NCI-H1092 (cell line): ENCODE measurements at places on chromosomes 3 and 15.

- no peak for DNase-seq
Observed at GRCh38 chr3:183695569-183696364, 1.8 kb upstream of the YEATS2 start.

- DNase-seq, result no peak
Observed at GRCh38 chr15:66097151-66098021, 156.2 kb downstream of the MEGF11 start.

DNA sequence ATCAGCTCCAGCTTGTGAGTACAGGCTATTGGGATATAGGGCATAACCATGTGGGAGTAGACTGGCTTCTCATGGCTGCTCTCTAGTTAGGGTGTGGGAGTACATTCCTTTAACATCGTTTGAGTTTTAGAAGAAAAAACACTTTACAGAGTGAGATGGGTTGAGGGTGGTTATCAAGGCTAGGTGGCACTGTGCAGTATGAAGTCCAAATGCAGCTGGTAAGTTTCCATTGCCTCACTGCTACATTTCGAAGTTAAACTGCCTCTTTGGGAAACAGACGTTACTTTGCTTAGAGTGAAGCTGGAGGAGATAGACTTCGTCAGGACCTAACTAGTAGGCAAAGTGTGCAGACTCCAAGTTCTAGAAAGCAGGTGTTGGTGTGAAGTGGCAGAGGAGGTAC lies 192.4 kb downstream of the SQOR start:
- DNase-seq, result no peak

DNA sequence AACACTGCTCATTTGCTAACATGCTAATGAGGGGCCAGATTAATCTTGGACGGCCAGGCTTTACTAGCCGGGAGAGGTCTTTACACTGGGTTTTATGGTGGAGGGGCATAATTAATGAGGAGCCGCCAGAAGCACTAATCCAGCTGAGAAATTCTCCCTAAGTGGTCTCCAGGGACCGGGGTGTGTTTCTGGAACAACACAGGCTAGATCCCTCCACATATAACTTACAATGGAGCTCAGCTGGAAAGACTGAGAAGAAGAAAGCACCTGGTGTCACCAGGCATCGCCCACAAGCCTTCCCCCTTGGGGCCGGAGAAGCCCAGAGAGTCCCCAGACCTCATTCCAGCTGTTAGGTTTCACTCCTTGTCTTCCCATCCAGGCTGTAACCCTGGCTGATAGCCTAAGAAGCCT lies 127.5 kb downstream of the MEGF11 start:
- DNase-seq, result peak; percentile 38

- DNase-seq, result no peak
Observed at GRCh38 chr3:155462672-155463071, 169.2 kb upstream of the STRIT1 start.

DNA sequence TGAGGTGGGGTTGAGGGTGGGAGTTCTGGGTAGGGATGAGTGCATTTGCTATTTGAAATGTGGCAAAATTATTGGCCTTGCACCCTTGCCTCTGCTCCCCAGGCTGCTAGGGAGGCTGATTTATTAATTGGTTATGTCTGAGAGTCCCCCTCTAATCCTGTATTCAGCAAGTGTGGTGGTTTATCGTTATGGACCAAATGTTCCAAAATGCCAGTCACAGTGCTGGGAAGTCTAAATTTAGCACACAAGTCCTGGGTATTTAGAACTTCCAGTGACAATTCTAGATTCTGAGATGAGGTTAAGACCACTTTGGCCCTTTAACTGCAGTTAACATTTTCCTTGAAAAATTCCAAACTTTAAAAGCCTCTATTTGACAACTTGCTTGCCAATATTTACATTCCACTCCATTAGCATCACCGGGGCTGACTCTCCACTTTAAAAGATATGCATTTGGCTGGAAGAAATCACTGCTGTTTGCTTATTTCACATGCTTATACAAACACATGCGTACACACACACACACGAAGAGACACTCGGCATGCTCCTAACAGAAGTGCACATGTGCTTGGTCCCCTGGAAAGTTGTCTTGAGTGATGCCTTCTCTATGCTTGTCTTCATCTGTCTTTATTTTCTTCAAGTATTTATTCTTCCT lies 247.7 kb downstream of the IL20RB start:
- no peak for DNase-seq

DNA sequence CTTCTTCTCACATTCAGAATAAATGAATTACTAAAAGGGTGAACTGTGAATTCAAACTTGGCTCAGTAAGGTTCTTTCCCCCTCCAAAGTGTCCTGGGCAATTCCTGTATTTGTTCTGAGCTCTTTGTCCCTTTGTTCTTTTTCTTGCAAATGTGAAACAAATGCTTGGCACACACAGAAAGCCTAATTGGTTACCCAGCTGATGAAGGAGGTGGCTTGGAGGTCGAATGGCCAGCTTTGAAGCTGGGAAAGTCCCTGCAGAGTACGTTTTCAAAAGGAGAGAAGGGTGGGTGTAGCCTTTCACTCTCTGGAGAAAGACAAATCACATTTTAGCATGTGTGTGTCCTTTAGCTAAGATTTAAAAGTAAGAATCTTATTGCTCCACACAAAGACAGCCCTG lies 154.4 kb downstream of the PEX5L start:
- DNase-seq, result no peak

GRCh38 chr3:47523310-47524073 lies 10.0 kb upstream of the ELP6 start:
- no peak for DNase-seq

GRCh38 chr3:105608623-105609022 lies 241.9 kb downstream of the ALCAM start:
- no peak for DNase-seq

- no peak for DNase-seq
Observed at GRCh38 chr15:71997691-71998090, 120.3 kb downstream of the MYO9A start.

- DNase-seq, result no peak
Observed at GRCh38 chr3:107988460-107989175, 102.2 kb downstream of the CD47 start.

GRCh38 chr15:85642693-85643066 lies 152.0 kb downstream of the KLHL25 start:
- DNase-seq, result no peak

DNA sequence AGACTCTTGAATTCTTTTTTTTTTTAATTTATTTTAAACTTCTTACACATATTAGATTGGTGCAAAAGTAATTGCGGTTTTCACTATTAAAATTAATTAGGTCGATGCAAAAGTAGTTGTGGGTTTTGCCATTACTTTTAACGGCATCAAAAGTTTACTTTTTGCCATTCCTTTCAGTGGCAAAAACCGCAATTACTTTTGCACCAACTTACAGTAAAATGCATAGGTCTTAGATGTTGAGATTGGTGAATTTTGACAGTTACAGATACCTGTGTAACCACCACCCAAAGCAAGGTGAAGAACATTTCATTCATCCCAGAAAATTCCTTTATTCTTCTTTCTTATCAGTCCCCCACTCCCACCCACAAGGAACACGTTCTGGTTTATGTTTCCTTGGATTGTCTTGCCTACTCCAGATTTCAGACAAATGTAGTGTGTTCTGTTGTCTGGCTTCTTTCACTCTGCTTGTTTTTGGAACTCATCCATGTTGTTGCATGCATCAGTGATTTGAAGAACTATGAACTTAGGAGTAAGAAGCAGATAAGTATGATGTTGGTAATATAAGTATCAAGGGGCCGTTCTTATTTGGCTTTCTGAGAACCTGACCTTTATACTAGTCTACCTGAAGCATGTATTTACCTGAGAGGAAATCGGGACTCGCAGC lies 198.4 kb upstream of the UBE2E1 start:
- no peak for DNase-seq

DNA sequence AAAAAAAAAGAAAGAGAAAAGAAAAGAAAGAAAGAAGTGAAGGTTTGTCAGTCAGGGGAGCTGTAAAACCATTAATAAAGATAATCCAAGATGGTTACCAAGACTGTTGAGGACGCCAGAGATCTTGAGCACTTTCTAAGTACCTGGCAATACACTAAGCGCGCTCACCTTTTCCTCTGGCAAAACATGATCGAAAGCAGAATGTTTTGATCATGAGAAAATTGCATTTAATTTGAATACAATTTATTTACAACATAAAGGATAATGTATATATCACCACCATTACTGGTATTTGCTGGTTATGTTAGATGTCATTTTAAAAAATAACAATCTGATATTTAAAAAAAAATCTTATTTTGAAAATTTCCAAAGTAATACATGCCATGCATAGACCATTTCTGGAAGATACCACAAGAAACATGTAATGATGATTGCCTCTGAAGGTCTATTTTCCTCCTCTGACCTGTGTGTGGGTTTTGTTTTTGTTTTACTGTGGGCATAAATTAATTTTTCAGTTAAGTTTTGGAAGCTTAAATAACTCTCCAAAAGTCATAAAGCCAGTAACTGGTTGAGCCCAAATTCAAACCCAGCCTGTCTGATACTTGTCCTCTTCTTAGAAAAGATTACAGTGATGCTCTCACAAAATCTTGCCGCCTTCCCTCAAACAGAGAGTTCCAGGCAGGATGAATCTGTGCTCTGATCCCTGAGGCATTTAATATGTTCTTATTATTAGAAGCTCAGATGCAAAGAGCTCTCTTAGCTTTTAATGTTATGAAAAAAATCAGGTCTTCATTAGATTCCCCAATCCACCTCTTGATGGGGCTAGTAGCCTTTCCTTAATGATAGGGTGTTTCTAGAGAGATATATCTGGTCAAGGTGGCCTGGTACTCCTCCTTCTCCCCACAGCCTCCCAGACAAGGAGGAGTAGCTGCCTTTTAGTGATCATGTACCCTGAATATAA lies 2.0 kb downstream of the B2M start:
- DNase-seq, result peak; percentile 3

DNA sequence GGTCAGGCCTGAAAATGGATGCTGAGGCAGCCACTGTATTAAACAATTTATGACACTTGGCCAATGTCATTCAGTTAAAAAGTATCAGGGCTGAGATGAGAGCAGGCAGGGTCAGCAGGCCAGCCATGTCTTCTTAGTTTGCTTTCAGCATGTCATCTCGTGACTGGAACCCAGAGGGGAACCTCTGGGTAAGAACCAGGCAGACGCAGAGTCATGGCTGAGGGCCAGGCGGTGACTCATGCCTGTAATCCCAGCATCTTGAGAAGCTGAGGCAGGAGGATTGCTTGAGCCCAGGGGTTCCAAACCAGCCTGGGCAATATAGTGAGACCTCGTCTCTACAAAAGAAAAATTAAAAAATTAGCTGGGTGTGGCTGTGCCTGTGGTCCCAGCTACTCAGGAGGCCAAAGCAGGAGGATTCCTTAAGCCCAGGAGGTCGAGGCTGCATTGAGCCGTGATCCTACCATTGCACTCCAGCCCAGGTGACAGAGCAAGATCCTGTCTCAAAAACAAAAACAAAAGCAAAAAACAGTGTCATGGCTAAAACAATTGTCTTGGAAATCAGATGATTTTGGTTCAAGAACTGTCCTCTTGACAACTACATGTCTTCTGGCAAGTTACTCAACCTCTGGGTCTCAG lies 11.7 kb downstream of the BCL2L10 start:
- no peak for DNase-seq

- no peak for DNase-seq
Observed at GRCh38 chr15:66092053-66093016, 161.2 kb downstream of the MEGF11 start.

DNA sequence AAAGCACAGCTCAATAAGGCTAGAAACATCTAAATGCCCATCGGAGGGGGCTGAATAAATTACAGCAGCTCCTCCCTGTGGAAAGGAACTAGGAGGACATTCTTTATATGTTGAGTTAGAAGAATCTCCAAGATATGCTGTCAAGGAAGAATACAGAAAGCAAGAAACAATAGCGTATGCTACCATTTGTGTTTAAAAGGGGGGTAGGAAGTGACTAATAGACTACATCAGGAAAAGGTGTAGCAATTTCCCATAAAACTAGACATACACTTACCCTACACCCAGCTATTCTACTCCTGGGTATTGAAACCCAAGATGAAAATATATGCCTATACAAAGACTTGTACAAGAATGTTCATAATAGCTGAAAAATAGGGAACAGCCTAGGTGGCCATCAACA lies 21.6 kb downstream of the SEC61A1 start:
- DNase-seq, result no peak

DNA sequence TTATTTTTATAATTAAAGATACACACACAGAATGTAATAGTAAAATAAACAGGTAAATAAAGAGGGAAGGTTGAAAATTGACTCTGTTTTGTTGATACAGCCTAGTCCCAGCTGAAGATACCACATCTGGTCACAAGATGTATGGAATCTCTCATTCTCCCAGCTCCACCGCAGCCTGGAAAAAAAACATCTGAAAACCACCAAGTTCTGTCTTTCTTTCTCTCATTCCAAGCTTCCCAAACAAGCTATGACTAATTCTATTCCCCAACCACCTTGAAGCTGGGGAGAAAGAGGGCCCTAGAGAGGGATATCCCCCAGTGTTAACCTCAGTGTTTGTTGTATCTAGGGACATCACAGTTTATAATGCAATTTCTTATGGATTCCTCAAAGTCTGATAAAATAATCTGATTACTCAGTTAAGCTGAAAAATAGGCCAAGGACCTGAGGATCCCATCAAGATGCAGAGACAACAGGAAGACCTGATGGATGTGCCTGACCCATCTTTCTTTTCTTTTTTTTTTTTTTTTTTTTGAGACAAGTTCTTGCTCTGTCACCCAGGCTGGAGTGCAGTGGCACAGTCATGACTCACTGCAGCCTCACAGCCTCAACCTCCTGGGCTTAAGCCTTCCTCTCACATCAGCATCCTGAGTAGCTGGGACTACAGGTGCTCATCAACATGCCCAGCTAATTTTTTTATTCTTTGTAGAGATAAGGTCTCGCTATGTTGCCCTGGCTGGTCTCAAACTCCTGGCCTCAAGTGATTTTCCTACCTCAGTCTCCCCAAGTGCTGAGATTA lies 38.1 kb downstream of the SRGAP3 start:
- no peak for DNase-seq

DNA sequence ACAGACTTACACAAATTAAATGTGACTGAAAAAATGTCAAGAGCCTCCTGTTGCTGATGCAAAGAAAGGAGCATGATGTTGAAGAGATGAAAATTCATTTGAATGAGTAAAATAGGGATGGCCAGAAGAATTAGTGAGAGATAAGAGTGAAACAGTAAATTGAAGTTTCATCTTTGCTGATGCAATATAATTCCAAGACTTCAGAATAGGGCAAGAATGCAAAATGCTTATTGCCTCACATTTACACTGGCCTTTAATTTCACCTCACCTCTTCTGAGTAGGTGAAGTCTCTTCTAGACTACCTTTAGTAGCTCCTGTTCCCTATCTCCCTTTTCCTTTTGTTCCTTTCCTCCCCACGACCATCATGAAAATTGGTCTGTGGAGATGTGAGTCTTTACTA lies 15.3 kb upstream of the MAPK6 start:
- DNase-seq, result no peak

- no peak for DNase-seq
Observed at GRCh38 chr3:139222100-139222657, 121.6 kb upstream of the MRPS22 start.

GRCh38 chr3:21979706-21980105 lies 228.7 kb upstream of the ZNF385D start:
- no peak for DNase-seq

- DNase-seq, result no peak
Observed at GRCh38 chr3:47954567-47954966, 61.6 kb downstream of the MAP4 start.
